ENCODE measurements at places on chromosomes 6 and 20. TPM values are rescaled to one million over a fixed set of nuclear protein-coding genes. Genes with fewer than 3 reads are reported as not detected.

DNA sequence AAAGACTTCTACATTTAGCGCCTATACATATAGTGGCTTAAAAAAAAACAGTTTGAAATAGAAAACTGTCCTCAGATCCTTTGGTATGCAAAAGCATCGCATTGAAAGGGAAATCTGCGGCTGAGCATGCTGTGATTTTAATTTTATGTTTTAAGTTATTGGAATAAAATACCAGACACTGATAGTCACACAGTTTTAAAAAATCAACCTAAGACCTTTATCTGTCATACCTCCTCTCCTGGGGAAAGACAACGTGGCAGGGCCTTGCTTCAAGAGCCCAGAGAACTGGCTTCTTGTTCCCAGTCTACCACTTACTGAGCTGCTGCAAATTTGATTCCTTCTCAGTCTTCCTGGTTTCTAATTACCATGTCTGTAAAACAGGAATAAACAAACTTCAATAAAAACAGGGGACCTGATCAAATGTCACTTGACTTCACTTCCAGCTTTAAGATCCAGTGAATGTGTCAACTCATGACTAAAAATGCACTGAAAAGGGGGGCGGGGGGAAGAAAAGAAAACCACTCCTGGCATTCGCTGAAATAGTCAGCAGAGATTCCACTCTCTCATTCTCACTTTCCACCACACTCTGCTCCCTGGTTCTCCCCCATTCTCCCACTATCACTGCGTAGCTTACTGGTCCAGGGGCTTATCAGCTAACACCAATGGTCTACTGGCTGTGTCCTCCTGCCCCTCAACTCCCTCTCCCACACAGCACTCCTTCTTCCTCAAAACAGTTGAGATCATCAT lies 494.7 kb upstream of the MARCKS start:
- DNase-seq = no peak

DNA sequence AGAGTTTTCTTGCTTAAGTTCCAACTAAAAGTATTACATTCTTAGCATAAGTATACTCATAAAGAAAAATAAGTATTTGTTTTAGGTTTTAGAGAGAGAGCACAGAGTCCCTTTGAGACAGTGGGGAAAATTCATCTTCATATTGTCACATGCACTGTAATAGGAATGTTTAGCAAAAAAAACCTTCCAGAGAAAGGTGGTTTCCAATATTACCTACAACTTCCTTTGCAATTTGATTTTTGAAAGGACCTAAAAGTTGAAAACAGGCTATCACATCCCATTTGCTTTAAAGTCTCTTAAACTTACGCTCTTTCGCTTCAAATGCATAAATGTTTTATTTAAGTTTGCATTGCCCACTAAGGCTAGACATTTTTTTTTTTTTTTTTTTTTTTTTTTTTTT lies 86.4 kb downstream of the OPRM1 start:
- no peak for DNase-seq

DNA sequence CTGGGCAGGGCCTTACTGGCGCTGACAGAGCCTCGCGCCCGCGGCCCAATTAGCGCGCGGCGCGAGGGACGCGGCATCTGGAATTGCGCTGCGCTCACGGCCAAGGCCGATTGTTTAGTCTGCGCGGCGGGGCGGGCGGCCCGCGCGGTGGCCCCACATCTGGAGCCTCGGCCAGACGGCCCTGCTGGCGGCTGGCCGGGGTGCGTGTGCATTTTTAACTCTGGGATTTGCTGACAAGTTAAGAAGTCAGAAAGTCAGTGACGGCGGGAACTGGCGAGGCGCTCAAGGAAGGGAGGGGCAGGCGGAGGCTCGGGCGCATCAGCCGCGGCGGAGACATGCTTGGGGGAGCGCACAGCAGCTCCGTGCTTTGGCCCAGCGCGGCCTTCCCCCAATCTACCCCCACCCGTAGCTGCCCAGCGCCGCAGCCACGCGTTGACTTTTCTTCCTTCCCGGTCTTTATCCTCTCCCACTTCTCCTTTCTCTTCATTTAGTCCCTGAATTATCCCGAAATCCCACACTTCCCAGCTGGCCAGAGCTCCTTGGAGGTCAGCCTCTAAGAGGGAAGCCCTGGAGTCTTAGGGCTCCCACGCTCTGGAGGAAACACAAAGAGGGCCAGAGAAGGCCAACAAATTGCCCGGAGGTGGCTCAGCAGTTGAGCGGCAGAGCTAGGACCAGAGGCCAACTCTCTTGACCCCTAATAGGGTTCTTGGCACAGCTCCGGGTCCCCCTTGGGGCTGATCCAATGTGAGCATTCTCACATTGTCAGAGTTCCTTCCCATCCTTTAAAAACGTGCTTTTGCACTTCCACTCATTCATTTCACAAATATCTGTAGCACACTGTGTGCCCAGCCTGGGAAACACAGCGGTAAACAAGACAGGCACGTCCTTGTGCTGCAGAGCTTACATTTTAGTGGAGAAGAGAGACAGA lies 40.8 kb upstream of the FOXP4 start:
- DNase-seq = no peak

DNA sequence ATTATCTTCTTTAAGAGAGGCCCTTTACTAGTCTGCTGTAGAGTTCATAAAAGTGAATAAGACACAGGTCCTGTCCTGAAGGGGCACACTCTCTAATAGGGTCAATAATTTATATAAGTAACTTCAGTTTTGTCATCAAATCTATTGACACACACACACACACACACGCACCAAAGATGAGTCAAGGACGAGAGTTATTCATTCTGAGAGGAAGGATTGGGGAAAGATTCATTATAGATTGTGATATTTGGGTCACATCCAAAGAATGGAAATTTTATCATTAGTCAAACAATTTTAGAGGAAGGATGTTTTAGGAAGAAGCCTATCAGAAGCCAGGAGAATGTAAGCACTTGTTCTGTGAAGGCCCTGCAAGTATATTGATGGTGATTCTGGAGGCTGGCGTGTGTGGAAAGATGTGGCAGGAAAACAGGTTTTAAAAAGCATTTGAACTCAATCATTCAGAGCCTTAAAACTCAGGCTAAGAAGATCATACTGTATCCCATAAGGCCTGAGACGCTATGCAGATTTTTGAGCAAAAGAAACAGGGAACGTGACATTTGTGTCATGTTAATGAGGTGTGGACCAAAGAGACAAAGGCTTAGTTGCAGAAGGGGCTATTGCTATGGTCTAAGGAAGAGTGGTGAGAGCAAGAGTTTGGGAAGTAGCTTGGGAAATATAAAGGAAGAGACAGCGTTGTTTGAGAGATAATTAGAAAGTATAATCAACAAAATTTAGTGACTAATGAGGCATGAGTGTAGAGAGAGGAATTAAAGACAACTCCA lies 161.4 kb upstream of the PREP start:
- no peak for DNase-seq

DNA sequence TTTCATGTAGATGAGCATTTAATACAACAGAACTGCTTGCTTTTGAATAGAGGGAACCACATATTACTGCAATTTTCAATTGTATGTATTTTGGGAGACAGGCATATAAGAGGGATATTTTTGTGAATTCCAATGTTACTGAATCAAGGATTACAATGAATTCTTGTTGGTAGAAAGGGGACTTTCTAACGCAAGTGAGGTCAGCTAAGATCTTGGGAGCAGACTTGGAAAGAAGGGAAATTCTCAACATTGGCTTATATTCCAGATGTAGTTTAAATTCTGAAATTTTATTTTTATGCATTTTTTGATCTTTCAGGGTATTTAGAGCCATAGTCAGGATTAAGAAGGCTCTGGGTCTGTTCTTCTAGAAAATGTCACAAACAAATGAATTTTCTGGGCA lies 43.3 kb upstream of the CTAGE9 start:
- no peak for DNase-seq

GRCh38 chr6:167416676-167417430 lies 92.0 kb downstream of the TTLL2 start:
- no peak for DNase-seq

DNA sequence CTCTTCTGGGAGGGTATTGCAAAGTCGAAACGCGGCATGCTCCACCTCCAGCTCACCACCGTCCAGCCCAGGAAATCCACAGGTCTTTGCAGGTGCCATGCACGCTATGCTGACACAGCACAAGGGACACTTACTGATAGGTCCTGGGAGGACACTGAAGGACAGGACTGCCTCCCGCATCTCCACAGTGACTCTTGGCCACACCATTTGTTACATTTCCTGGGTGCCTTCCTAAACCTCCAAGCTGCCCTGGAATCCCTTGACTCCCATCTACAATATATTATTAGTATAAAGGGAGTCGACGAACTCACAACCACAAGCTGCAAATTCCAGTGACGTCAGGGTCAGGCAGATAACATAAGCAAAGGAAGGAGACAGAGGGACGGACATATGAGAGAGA lies 106.9 kb downstream of the JPH2 start:
- no peak for DNase-seq

GRCh38 chr6:17417817-17418216 lies 24.4 kb downstream of the CAP2 start:
- no peak for DNase-seq

- no peak for DNase-seq
Observed at GRCh38 chr6:12291839-12292604, 1.9 kb downstream of the EDN1 start.

DNA sequence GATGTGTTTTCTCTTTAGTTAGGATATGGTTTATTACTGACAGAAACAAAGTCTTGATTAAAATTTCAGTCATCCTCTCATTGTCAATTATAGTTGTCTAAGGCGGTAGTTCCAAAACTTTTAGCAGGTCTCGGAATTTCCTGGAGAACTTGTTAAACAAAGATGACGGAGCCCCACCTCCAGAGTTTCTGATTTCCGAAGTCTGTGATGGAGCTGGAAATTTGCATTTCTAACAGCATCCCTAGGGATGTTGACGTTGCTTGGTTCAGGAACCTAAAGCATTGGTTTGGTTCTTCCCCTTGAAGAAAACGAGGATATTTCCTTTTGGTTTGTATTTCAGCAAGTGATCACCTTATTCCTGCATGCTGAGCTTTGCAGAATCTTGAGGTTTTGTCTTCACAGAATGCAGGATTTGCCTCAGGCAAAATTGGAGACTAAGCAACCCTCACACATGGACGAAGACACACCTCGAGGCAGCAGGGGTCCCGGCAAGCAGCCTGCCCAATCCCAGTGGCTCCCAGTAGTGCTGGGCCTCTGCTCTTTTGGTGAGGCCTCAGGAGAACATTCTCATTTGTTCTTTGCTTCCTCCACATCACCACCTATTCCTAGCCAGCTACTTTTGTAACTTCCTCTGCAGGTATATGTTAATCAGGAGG lies 187.1 kb upstream of the PHACTR1 start:
- DNase-seq = no peak

- DNase-seq = no peak
Observed at GRCh38 chr20:47659904-47660601, 125.2 kb downstream of the SULF2 start.

DNA sequence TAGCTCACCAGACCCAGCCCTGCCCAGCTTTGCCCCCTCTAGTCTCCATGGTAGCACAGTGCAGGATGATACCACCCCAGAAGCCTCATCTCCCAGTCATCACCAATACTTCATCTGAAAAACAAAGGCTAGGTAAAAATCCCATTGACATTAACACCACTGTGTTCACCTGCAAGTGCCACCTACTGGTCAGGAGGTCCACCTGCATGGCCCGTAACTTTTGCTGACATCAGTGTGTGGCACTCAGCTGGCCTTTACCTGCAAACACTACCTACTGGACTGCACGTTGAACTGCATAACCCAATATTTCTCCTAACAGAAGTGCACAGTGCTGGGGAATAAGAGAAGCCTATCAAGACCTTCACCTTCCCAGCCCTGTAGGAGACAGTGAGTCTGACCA lies 234.7 kb upstream of the ADGRB3 start:
- no peak for DNase-seq

DNA sequence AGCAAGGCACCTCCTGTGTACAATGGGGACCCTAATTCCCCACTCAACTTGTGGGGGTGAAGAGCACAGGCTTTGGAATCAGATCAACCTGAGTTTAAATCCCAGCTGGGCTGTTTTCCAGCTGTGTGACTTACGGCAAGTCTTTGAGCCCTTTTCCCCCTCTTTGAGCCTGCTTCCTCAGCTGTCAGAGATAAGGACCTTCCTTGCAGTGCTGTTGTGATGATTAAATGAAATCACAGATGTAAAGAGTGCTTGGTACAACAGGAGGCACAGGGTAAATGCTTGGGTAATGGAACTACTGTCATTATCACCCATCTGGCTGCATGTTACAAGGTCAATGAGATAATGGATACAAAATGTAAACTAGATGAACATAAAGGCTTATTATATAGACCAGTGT lies 3.2 kb downstream of the SNX21 start:
- DNase-seq = no peak

The OR2B6 gene
- polyA plus RNA-seq = not detected

The SMIM29 gene
- polyA plus RNA-seq = 17.6 TPM

The BTNL2 gene
- 0.52 TPM for polyA plus RNA-seq
